Skeletal muscle tissue (tissue), 5 donors: ENCODE measurements at places on chromosomes 5 and 9. TPM values are rescaled to one million over a fixed set of nuclear protein-coding genes. Genes with fewer than 3 reads are reported as not detected.

Gene PPIC
- total RNA-seq = 13.6 TPM

Gene SH3RF2
- 3.7 TPM for total RNA-seq

Gene PTRH1
- total RNA-seq = 8.4 TPM

Gene LECT2
- total RNA-seq = not detected

Gene C1QTNF3
- total RNA-seq = 90.3 TPM

Gene ARID3C
- total RNA-seq = not detected

Gene IL7R
- 0.52 TPM for total RNA-seq
